ENCODE measurements at places on chromosomes 1 and 21.

DNA sequence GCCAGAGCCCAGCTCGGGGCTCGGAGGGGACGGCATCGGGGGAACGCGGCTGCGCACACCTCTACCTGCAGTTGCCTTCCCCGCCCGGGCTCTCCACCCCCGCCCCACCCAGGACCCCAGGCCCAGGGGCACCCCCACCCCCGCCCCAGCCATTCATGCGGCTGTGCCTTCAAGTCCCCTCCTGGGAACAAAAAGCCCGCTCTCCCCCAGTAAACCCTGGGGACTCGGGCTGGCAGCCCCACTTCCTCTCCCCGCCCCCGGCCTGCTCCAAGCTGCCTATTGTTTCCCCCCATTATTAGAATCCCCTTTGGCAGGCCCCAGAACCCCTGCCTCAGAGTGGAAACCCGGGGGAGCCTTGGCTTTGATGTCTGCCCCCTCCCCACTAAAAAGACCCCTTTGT, 18.0 kb downstream of the MEGF6 start:
- DNase-seq, result no peak

DNA sequence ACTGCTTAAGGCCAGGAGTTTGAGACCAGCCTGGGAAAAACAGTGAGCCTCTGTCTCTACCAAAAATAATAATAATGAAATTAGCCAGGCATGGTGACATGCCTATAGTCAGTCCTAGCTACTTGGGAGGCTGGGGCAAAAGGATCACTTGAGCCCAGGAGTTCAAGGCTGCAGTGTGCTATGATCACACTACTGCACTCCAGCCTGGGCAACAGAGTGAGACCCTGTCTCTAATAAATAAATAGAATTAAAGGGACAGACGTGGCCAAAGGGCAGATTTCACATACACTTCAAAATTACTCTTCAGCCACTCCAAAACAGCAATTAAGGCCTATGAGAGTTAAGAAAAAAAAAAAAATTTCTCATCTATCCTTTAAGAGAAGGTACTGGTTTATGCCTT, 45.7 kb downstream of the GATAD2B start:
- DNase-seq, result no peak

GRCh38 chr1:86507935-86508582, 38.8 kb upstream of the CLCA4 start:
- DNase-seq, result peak; percentile 63

GRCh38 chr1:167821969-167822685, 91.8 kb downstream of the ADCY10 start:
- no peak for DNase-seq

- DNase-seq, result no peak
These were observed 6.4 kb downstream of the MT1HL1 start for GRCh38 chr1:236997882-236998281.

DNA sequence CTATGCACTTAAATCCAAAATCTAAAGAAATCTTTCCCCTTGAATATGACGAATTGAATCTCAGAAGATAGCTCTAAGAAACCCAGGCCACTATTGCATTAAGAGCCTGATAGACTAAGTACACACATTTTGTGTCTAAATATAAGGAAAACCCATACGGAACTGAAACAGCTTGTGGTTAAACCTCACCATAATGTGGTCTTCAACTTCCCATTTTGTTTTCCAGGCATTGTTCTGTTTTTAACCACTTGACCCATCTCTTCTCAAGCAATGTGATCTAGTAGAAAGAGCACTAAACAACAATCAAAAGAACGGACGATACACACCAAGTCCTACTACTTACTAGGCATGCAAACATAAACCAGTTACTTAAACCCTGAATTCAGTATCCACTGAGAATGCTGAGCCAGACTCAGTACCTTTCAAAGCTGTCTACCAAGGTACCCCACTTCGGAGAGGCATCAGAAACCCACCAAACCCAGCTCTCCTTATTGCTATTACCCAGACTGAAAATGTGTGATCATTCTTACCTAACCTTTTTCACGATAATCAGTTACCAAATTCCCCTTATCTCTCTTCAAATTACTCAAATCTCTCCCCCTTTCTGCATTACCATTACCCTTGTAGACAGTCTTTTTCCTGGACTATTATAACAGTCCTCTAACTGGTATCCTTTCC, 12.8 kb downstream of the OTUD7B start:
- no peak for DNase-seq

DNA sequence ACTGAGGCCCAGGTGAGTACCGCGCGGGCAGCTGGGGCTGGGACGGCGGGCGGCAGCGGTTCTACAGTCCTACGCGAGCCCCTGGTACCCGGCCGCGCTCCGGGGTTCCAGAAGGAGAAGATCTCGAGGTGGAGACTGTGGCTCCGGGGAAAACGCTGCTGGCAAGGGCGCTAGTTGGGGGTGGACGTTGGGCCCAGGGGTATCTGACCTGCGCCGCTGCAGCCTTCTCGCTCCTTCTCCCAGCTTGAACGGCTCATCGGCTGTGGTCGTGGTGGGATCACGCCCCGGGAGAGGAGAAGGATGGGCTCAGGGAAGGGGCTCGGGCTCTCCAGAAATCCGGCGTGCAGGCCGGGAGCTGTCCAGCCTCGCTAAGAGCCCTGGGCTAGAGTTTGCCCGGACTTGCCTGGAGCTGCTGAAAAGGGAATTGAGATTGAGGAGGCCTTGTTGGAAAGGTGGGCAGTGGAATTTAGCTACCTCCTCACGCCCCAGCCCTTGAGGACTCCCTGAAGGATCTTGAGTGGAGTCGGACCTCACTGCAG, 1.1 kb upstream of the POU3F1 start:
- DNase-seq, result peak; percentile 26

GRCh38 chr1:54865238-54866073, 21.5 kb downstream of the DHCR24 start:
- no peak for DNase-seq

GRCh38 chr1:179264507-179264906, 29.1 kb upstream of the SOAT1 start:
- DNase-seq, result no peak

DNA sequence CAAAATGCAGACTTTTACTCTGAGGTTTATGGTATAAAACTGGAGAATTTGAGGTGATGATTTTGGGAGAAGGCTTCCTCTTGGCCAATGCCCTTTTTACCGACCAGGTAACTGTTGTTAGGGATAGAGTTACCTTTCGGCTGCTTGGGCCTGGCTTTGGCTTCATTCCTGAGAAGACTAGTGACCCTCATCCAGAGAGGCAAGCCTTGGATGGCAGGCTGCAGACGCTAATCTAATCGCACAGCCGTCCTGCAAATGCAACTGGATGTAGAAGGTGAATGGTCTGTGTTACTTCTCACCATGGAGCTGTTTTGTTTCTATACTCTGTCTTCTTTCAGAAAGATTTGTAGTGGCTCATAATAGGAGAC, 124.6 kb downstream of the CNIH3 start:
- no peak for DNase-seq

GRCh38 chr1:27300341-27301051, 21.5 kb upstream of the TMEM222 start:
- DNase-seq, result peak; percentile 92

Data from fibroblast of mammary gland (primary cell).